ENCODE measurements at places on chromosomes 6 and 20.

GRCh38 chr6:7139835-7140470 lies 32.2 kb downstream of the RREB1 start:
- no peak for DNase-seq
- peak overlapping the region; percentile 77 for H3K27ac ChIP-seq
- peaks cover 62% of the 10 kb centered on the region for H3K4me1 ChIP-seq
- H3K4me3 ChIP-seq = peak overlapping the region; percentile 72
- peaks cover 1% of the 10 kb centered on the region for H3K36me3 ChIP-seq

GRCh38 chr20:50519036-50519762 lies 9.0 kb downstream of the PTPN1 start:
- peaks cover 52% of the 10 kb centered on the region for H3K36me3 ChIP-seq
- H3K27ac ChIP-seq = peak overlapping the region; percentile 95
- H3K27me3 ChIP-seq = no peaks in the 10 kb centered on the region
- peaks cover 91% of the 10 kb centered on the region for H3K4me1 ChIP-seq

- H3K4me1 ChIP-seq = peaks cover 13% of the 10 kb centered on the region
- H3K4me3 ChIP-seq = no peak overlapping the region
- no peak for DNase-seq
- no peak overlapping the region for H3K27ac ChIP-seq
- peaks cover 11% of the 10 kb centered on the region for H3K27me3 ChIP-seq
Observed at GRCh38 chr6:3323148-3323547, 64.4 kb downstream of the PSMG4 start.

- no peaks in the 10 kb centered on the region for H3K4me1 ChIP-seq
- no peak overlapping the region for H3K27ac ChIP-seq
- H3K27me3 ChIP-seq = no peaks in the 10 kb centered on the region
- H3K36me3 ChIP-seq = no peaks in the 10 kb centered on the region
- no peak for DNase-seq
Observed at GRCh38 chr20:15241681-15242080, 904.3 kb upstream of the FLRT3 start.

- no peak overlapping the region for H3K27ac ChIP-seq
- DNase-seq = no peak
- no peaks in the 10 kb centered on the region for H3K27me3 ChIP-seq
Observed at GRCh38 chr20:21840991-21841390, 135.5 kb downstream of the PAX1 start.

DNA sequence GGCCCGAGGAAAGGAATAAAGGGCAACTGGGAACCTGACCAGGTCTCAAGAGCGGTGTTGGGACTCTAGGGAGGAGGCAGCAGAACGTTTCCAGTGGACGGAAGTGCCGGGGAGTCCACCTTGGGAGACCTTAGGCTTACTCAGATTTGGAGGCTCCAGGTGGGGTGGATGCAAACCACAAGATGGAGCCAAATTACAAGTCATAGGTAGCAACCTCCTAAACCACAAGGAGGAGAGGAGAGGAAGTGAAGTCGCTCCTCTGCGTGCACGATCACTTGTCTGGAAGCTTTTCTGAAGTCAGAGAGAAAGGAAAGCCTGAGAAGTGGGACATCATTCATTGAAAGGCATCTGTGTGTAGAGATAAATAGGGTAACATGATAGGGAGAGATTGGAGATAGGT lies 9.3 kb downstream of the HLA-DOA start:
- H3K4me3 ChIP-seq = no peak overlapping the region
- peaks cover 41% of the 10 kb centered on the region for H3K27me3 ChIP-seq
- H3K4me1 ChIP-seq = peaks cover 8% of the 10 kb centered on the region
- no peaks in the 10 kb centered on the region for H3K36me3 ChIP-seq
- no peak overlapping the region for H3K27ac ChIP-seq

DNA sequence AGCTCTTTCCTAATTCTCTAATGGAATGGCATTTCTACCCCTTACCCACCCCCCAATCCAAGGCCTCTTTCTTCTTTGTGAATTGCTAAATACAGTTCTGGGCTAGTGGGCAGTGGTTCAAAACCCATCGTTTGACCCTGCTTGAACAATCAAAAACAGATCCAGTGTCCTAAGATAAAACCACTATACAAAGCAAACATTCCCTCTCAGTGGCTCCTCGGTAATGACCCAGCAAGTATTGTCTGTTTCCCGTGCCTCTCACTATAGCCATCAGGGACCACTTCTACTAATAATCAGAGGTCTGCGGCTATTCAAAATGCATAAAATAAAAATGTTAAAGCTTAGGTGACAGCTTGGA lies 143.5 kb upstream of the AKAP12 start:
- no peak for DNase-seq
- H3K4me1 ChIP-seq = peaks cover 22% of the 10 kb centered on the region
- H3K27ac ChIP-seq = no peak overlapping the region
- H3K4me3 ChIP-seq = no peak overlapping the region
- peaks cover 57% of the 10 kb centered on the region for H3K36me3 ChIP-seq

DNA sequence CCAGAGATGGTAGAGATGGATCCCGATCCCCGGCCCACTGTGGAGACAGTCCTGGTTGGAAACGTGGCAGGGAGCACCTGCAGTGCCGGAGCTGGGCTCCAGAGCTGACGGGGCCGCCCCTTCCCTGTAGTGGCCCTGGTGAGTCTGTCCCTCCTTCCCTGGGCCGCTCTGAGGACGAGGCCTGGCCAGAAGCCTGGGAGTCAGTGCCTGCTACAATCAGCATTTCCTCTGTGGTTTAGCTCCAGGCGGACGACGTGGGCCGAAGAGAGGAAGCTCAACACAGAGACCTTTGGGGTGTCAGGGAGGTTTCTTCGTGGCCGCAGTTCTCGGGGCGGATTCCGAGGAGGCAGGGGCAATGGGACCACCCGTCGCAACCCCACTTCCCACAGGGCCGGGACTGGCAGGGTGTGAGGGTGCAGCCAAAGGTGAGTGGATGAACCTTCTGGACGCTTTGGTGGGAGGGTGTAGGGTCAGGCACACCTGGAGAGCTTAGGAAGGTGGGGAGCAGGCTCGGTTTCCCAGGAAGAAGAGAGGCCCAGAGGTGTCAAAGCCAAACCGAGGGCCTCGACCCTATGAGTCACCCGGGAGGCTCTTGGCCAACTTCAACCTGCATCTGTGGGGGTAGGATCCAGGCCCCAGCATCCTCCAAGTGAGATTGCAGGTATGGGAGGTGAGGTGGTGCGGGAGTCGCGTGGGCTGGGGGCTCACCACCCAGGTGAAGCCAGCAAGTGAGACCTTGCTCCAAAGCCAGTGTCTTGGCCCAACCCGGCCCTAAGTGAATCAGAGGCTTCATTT lies 9.9 kb downstream of the PSMA7 start:
- H3K4me3 ChIP-seq = no peak overlapping the region
- H3K27ac ChIP-seq = peak overlapping the region; percentile 33
- H3K36me3 ChIP-seq = peaks cover 49% of the 10 kb centered on the region
- no peaks in the 10 kb centered on the region for H3K27me3 ChIP-seq
- H3K4me1 ChIP-seq = peaks cover 24% of the 10 kb centered on the region

- H3K4me1 ChIP-seq = no peaks in the 10 kb centered on the region
- DNase-seq = no peak
- H3K36me3 ChIP-seq = no peaks in the 10 kb centered on the region
- no peak overlapping the region for H3K4me3 ChIP-seq
- H3K27ac ChIP-seq = no peak overlapping the region
- H3K27me3 ChIP-seq = peaks cover 4% of the 10 kb centered on the region
Observed at GRCh38 chr6:170056278-170056711, 234.6 kb downstream of the DLL1 start.

DNA sequence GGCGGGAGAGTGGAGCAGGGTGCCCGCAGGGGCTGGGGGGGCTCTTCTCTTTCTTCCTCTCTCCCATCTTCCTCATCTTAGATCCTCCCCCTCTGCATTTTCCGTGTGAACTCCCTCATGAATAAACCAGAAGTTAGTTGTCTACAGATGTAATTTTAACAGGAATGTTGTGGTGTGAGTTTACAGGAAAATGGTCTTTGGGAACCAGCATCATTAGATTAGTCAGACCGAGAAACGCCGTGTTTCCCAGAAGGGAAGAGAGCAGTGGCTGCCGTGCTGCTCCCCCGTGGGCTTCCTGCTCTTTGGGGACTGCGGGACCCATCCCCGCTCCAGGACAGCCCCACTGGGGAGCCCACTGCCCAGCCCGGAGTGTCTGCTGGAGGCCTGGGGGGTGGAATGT lies 3.4 kb downstream of the MYT1 start:
- H3K4me1 ChIP-seq = no peaks in the 10 kb centered on the region
- no peak overlapping the region for H3K27ac ChIP-seq
- peaks cover 17% of the 10 kb centered on the region for H3K27me3 ChIP-seq
- no peaks in the 10 kb centered on the region for H3K36me3 ChIP-seq
- no peak for DNase-seq
- H3K4me3 ChIP-seq = no peak overlapping the region

GRCh38 chr20:23138682-23139081 lies 52.6 kb upstream of the CD93 start:
- DNase-seq = no peak
- H3K4me1 ChIP-seq = peaks cover 28% of the 10 kb centered on the region
- peaks cover 10% of the 10 kb centered on the region for H3K27me3 ChIP-seq
- H3K27ac ChIP-seq = no peak overlapping the region

DNA sequence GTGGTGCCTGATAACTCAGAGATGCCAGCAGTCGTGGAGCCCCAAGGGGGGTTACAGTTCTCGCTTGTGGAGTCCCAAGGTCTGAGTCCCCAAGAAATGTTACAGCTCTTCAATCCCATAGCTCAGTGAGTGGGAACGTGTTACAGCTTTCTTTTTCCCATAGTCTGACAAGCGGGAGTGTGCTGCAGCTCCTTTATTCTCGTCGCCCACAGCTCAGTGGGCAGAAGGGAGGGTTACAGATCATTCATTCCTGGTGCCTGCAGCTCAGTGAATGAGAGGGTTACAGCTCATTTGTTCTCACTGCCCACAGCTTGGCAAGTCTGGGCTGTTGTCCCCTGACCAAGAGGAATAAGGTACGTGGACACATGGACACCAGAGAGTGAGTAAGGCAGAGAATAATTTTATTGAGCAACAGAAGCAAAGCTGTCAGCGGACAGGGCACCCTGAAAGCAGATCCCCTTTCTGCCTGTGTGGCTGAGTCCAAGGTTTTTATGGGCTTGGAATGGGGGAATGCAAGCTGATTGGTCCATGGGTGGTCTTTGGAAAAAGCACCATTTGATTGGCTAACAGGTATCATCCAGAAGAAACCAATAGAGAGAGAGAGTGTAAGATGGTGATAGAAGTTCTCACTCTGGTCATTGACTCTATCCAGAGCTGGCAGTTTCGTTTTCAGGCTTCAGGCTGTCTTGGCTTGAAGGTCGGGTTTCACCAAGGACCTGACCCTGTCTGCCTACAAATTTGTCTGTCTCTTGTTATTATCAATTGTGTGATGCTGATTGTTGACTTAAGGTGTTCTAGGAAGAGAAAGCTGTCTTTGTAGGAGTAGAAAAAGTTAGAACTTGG lies 16.4 kb downstream of the RNF217 start:
- H3K27me3 ChIP-seq = no peaks in the 10 kb centered on the region
- no peak for DNase-seq
- no peak overlapping the region for H3K4me3 ChIP-seq
- no peaks in the 10 kb centered on the region for H3K36me3 ChIP-seq
- H3K4me1 ChIP-seq = no peaks in the 10 kb centered on the region

DNA sequence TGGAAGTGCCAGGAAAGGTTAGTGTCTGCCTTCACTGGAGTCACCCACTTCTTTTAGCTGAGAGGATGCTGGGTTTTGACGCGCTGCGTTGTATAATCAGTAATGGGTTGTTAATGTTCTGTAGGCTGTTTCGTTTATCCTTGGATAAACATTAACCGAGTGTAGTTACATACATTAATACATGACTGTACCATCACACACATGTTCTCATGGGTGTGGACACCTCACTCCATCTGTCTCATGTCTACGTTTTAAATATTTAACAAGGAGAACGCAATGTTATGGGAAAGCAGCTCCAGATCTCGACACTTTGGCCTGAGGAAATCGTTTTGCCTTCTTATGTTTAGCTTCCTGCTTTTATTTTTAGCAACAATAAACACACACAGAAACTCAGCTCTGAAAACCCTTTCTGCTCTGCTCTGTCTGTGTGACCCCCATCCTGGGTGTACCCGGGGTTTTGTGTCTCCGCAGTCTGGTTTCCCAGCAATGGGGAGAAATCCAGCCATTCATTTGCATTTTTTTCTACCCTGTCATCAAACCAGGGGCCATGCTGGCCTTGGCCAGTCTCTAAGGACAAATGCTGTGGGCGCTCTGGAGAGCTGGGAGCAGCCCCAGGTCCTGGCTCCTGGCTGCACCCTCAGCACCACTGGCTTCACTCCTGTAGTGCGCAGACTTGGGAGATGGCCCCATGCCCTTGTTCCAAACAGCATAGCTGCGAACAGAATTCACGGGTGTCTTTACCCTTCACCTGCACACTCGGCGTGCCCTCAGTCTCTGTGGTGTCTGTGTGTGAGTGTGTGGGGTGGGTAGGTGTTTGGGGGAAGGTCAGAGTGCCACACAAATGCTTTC lies 110.8 kb downstream of the ERMARD start:
- no peaks in the 10 kb centered on the region for H3K27me3 ChIP-seq
- H3K4me3 ChIP-seq = no peak overlapping the region
- peaks cover 15% of the 10 kb centered on the region for H3K4me1 ChIP-seq

DNA sequence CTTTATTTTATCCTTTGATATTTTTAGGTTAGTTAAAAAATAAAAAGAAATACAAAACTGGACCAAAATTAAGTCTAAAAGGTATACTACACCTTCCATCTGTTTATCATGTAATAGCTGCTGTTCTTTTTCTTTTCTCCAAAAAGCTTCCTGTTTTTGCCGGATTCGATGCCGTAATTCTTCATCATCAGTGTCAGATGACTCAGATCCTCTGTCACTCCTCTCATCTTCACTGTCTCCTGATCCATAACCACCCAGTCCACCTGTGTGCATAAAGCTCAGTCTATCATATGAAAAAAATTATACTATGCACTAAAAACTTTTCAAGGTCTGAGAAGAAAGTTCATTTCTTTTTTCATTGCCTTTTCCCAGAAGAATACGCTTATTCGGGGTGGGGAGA lies 8.5 kb upstream of the COQ3 start:
- peaks cover 7% of the 10 kb centered on the region for H3K4me1 ChIP-seq
- no peak overlapping the region for H3K27ac ChIP-seq
- no peaks in the 10 kb centered on the region for H3K27me3 ChIP-seq
- no peak for DNase-seq
- H3K36me3 ChIP-seq = peaks cover 49% of the 10 kb centered on the region
- no peak overlapping the region for H3K4me3 ChIP-seq

Data from activated CD8-positive, alpha-beta memory T cell treated with anti-CD3 and anti-CD28 coated beads, Interleukin-2, amount 10 ng/mL, durations not matched to agents 7 days and 5 days (primary cell).